Dermis blood vessel endothelial cell (primary cell): ENCODE measurements at places on chromosomes 11 and 22. TPM values are rescaled to one million over a fixed set of nuclear protein-coding genes. Genes with fewer than 3 reads are reported as not detected.

- DNase-seq = no peak
Measured at GRCh38 chr22:20135806-20136602, 4.4 kb downstream of the ZDHHC8 start.

DNA sequence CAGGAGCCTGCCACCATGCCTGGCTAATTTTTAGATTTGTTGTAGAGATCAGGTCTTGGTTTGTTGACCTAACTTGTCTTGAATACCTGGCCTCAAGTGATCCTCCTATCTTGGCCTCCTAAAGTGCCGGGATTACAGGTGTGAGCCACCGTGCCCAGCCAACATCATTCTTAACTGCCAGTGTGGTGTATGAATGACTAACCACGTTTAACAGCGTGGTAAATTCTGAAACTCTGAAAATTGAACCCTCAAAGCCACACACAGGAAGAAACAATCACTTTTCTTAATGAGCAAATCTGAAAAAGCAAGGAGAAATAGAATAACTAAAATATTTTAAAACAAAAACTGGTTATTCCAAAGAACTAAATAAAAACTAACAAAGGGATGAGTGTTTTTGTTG is 7.4 kb downstream of the TMEM9B start:
- no peak for DNase-seq

- no peak for DNase-seq
Measured at GRCh38 chr11:72789493-72790131, 4.2 kb downstream of the STARD10 start.

DNA sequence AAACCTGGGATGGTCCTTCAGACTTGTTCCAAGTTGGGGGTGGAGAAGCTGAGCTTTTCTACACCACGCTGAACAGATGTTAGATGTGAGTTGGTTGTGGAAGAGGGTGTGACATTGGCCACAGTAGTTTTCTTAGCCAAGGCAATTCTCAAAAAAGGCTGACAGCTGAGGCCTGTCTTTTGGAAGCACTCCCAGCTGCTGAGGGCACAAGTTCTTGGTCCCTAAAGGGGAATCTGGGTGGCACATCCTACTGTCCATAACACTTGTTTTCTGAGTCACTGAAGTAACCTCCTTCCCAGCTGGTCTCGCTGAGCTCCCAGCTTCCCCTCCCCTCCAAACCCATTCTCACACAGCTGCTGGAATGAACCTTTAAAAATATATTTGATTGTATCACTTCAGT is 375.7 kb upstream of the KIRREL3 start:
- no peak for DNase-seq

DNA sequence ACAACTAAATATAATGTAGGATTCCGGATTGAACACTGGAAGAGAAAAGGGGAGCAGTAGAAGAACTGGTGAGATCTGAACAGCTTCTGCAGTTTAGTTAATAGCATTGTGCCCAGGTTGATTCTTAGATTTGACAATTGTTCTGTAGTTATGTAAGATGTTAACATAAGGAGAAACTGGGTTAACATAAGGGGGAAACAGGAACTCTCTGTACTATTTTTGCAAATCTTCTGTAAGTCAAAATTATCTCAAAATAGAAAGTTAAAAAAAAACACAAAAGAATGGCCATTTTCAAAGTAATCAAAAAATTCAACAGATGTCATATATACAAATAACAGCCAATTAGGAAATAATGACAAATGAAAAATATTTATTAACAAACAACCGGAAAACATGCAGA is 18.7 kb upstream of the LRP5 start:
- DNase-seq = no peak

DNA sequence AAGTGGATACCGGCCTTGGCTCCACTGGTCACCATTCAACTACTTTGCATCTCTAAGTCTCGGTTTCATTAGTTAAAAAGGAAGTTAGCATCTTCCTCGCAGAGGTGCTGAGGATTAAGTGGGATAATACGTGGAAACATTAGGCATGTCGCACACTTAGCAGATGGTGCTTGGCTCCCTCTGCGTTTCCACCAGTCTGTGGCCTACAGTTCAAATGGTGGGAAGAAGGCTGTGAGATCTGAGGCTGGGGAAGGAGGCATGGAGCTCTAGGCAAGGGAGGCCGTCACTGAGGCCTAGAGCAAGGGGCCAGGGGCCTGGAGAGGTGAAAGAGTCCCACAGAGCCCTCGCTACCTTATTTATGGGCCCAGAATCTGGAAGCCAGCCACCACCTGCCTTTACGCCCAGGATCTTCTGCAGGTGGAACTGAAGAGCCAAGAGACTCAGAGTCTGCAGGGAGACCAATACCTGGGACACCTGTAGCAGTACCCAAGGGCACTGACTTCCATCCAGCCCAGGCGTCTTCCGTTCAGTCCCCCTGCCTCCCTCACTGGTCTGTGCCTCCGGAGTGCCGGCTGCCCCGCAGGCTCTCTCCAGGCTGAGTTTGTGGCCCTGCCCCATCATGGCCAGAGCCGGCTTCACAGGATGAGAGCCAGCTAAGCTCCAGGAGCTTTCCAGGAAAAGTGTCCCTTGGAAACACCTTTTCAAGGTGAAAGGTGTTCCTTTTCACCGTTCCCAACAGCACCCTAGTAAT is 66.1 kb upstream of the A4GALT start:
- no peak for DNase-seq

The DDI1 gene
- total RNA-seq = not detected in 2 replicates

The PARVG gene
- 0.34 and 0.51 TPM in 2 replicates for total RNA-seq

The IGLL1 gene
- not detected in 2 replicates for total RNA-seq

The GDPD4 gene
- not detected in 2 replicates for total RNA-seq
